ENCODE measurements at places on chromosomes 3 and 15.

DNA sequence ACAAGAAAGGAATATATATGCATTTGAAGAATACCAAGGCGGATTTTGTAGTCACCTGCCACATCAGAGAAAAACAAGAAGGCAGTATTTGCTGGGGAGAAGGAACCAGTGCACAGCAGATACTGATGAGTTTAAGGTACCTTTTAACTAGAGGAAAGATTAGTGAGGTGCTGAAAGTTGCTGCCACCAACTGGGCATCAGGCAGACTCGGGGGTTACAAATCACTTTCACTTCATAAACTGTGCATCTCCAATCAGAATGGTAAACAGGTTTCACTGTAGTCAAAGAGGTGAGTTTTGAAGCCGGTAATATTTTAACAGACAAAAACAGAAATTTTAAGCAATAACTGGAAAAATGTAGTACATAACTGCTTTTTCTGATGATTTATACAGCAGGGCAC, 4.1 kb downstream of the FBN1 start:
- DNase-seq: no peak

GRCh38 chr3:79414806-79415205, 353.0 kb downstream of the ROBO1 start:
- DNase-seq: no peak

DNA sequence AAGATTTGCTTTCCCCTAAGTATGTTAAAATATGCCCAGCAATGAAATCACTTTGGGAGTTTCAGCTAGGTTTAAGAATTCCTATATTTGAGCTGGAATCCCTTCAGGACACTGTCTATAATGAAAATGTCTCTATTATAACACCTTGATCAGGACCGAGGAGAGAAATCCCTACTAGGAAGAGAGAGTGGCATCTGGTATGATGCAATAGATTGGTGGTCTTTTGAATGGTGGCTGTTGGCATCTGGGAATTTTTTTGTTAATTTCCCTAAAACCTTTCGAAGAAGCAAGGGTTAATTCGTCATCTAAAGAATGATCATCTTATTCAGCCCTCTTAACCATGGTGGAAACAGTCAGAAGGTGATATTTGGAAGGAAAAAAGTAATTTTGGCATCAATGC, 43.0 kb downstream of the TIGIT start:
- DNase-seq: no peak

DNA sequence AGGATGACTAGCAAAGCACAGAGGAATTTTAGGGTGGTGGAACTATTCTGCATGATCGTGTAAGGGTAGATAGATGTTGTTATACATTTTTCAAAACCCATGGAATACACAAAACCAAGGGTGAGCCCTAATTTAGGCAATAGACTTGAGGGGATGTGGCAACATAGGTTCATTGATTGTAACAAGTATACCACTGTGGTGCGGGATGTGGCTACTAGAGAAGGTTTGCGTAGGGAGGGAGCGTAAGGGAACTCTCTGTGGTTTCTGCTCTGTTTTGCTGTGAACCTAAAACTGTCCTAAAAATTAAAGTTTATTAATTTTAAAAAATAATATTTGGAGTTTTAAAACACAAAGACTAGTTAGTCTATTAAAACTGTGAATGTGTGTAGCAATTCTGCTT, 202.8 kb downstream of the PLCL2 start:
- no peak for DNase-seq

DNA sequence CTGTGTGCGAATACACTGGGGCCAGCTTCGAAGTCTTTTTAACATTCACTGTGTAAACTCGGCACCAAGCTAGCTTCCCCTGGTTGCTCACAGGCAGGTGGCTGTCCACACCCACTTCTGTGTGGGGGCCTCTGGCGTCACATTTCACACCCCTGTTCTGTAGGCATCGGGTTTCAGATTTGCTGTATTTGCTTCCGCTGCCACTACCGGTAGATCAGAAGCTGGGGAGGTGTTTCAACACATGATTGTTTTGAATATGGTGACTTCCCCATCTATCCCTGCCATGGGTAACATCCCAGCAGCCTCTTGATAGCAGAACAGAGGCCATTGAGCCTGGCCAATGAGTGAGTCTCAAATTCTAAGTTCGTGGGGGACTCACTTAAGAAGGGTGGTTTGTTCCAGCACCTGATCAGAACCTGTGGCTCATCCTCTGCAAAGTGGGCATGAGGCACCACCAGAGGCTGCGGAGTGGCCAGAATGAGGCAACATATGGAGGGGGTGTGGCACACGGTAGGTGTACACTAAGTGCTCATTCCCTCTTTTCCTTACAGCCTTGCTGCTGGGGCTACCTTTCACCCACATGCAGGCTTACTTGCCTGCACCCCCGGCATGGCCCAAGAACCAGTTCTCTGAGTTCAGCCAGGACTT, 61.5 kb downstream of the IQSEC1 start:
- DNase-seq: no peak

DNA sequence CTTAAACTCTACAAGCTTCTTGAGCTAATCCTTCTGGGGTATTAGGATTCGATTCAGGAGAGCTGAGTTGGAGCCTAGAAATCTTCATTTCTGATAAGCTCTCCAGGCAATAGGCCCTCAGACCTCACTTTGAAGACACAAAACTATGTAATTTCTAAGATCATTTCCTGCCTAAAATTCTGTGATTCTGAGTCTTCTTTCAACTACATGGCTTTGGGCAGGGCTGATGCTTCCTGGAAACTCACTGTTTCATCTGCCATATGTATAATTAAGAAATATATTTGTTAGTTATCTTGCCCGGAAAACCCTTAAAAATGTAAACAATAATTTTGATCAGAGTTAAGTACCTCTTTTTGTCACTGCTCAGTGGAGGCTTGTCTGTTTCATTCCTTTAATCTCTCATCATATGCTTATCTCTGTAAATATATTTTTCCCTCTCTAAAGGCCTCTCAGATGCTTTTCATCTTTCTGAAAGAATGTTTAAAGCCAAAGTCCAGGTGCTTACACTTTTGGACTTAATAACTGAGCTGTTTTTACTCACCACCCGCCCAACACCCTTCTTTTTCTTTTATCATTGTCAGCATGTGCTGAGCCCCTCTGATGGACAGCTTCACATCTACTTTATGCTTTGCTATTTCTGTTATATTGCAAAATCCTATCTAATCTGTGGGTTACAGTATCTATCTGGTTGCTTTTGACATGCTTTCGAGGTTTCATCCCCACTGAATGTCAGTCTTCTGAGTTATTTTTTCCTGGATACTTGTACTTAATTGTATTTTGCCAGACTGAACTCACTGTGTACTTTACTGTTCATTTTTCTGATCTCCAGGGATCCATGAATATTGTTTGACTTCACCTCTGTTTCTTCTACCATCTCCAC, 38.2 kb downstream of the FILIP1L start:
- no peak for DNase-seq

DNA sequence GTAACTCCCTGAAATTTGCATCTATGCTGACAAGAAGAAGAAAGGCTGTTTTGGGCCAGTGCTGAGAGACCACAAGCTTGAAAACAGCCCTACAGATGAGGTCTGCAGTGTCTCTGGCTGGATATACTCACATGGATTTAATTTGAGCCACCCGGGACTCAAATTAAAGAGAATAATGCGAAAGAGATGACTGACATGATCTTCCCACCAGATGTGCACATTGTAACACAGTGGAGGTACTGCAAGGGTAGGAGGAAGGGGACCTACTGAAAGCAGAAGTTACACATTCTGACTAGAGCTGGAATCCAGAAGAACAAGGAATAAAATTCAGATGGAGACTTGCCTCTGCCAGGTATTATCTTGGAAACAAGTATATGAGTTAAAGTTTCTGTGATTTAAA, 728.3 kb upstream of the SGO1 start:
- no peak for DNase-seq

GRCh38 chr15:29636921-29637320, 185.3 kb downstream of the TJP1 start:
- DNase-seq: no peak

DNA sequence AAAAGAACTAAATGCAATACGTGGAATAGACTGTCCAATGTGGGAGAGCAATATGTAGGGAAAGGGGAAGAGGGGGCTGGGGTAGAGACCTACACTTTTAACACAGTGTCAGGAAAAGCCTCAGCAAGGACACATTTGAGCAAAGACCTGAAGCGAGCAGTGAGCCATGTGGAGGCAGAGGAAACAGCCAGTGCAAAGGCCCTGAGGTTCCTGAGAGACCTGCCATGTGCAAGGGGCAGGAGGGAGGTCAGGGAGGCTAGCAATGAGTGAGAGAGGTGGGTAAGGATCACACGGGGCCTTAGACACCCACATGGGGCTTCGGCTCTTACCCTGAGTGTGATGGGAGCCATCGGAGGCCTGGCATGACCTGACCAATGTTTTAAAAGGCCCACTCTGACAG, 181.0 kb downstream of the RAB11A start:
- no peak for DNase-seq

- DNase-seq: no peak
Observed at GRCh38 chr15:23642413-23643044, 5.1 kb downstream of the MAGEL2 start.

DNA sequence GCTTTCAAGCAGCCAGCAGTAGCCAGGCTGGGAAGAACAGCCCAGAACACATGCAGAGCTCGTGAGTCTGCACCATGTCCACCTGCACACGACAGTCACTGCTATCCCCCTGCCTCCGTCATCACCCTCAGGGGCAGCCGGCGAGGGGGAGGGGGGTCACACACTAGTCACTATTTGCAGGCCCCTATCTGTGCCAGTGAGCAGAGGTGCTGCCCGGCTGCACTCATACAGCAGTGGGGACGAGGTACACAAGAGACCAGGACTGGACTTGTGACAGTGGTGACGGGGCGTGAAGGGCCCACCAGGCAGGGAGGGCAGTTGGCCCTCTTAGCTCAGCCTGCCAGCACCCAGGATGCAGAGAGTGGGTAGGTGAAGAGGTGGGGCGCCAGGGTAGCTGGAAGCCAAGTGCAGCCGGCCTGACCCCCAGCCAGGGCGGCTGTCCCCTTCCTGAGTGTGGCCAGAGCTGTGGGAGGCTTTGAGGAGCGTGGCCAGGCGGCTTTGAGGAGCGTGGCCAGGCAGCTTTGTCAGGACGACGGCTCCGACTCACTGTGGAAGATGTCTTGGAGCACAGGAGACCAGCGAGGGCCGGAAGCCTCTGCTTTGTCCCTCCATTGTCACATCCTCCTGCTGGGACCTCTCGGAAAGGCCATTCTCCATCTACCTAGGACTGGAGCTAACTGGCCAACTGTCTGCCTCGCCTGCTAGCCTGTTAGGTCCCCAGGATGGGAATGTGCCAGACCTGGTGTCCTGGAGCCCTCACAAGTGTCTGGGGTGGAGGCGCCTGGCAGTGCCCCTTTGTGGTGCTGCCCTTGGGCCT, 52.1 kb upstream of the FGD5 start:
- no peak for DNase-seq

GRCh38 chr3:28590860-28591259, 242.2 kb upstream of the AZI2 start:
- no peak for DNase-seq

DNA sequence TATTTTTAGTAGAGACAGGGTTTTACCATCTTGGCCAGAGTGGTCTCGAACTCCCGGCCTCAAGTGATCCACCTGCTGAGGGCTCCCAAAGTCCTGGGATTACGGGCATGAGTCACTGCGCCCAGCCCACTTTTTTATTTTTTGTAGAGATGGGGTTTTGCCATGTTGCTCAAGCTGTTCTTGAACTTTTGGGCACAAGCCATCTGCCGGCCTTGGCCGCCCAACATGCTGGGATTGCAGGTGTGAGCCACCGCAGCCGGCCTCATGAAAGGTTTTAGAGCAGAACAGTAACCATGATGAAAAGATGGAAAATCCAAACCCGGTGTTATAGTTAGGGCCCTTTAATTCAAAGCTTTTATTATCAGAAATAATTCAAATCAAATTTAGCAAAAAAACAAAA, 15.6 kb upstream of the MB21D2 start:
- no peak for DNase-seq

DNA sequence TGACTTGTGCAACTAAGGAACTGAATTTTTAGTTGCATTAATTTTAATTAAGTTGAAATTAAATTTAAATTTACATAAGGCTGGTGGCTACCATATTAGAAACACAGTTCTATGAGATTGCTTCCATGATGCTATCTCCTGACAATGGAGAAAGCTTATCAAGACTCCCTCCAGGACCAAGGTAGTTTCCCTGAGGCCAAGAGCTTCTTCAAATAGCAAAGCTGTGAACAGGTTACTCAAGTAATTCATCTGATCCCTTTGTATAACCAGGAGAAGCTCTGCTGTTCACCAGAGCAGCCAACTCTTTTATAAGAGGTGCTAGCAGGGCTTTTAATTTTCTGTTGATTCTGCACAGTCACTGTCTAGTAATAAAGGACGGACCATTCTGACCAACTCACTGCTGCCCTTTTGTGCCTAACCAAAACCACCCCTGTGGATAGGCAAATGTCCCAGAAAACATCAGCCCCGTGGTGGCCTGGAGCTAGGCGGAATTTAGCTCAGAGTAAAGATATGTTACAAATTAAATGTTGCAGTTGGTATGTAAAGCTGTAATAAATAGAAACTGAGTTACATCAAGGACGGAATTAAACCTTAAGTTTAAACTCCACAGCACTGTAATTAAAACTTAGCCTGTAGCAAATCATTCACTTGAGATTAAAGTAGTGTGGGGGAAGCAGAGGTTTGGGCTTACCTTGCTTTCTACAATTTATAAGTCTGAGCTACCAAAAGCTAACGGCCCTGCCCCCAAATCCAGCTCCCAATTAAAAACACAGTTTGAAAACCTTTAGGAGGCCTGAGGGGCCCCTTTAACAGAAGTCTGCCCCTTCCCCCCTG, 55.6 kb upstream of the LRTM1 start:
- no peak for DNase-seq

DNA sequence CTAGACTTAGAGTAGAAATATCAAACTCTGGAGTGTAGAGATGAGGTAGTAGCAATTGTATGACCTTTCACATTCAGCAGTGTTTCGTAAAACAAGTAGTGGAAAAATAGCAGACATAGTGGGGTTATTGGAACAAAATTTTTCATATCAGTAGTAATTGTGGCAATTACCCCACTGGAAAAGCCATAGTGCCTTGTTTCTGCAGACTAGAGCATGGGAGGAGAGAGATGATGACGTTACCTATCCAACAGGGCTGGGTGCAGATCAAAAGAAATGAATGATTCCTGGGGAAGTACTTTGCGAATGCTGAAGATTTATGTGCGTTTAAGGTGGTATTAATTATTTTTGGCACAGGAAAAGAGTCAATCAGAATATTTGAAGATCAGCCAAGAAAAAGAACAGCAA, 147.0 kb upstream of the LRRFIP2 start:
- DNase-seq: no peak

GRCh38 chr3:50334339-50335075, 6.1 kb downstream of the RASSF1 start:
- DNase-seq: no peak

DNA sequence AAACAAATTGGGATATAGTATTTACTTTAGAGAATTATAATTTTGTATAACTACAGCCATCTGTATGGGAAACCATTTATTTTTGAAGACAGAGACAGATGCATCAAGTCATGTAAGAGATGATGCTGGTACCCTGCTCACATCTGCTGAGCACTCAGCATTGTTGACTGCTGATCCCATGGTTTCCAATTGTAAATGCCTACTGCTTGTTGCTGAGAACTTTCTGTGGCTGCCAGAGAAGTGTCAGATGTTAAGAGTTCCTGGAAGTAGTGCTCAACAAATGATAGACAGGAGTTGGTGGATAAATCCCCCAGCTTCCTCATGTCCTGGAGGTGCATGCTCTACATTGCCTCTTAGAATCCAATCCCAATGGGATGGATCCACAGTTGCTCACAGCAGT, 167.1 kb downstream of the OXSM start:
- DNase-seq: no peak

Measured in NCI-H2081 treated with DMSO at 0.1 percent for 48 hours (cell line).